Spleen (tissue), 13 donors: ENCODE measurements at places on chromosomes 13 and 19. TPM values are rescaled to one million over a fixed set of nuclear protein-coding genes. Genes with fewer than 3 reads are reported as not detected.

DNA sequence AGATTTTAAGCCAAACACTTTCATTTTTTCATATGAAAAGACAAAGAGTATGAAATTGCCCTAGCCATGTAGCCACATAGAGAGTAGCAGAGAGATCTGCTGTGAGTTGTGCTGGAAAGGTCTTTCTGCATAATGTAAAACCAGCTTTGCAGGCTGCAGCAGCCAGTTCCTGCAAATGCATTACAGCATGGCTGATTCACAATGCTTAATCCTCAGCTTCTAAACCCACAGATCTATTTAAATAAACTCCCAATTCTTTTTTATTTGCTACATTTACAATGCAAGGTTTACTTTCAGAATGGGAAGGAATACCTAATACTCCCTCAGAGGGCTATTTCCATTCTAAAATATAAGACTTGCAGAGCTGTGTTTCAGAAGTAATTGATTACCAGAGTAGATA lies 185.6 kb upstream of the STARD13 start:
- DNase-seq = no peak
- H3K4me1 ChIP-seq = no peaks in the 10 kb centered on the region
- H3K27ac ChIP-seq = no peak overlapping the region
- H3K36me3 ChIP-seq = no peaks in the 10 kb centered on the region
- no peaks in the 10 kb centered on the region for H3K27me3 ChIP-seq

DNA sequence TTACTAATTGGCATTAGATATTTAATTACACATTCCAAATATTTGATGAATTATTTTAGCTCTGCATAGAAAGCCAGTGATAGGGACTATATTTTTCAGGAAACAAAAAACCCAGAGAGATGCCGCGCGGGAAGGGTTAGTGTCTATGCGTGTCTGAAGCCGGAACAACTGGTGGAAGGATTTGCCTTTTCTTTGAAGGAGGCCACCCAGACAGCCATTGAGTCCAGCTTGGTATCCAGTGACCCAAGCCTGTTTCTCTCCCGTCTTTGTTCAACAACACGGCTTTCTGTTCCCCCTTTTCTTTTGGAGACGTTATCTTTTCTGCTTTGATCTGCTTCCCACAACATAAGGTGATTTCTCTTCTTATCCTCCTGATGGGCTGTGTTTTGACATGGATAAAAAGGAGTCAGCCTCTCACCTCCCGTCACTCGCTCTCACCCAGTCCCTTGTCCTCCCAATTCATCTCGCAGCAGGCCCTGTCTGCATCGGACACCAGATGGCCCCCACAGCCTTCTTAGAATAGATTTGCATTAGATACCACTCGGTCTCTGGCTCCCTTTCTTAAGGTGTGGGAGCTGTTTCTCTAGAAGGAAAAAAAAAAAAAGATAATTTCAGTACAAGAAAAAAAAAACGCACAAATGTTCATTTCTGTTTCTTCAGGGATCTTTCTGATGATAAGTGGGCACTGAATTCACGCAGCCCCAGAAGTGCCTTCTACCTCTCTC lies 361.8 kb downstream of the ZNF536 start:
- H3K36me3 ChIP-seq = no peaks in the 10 kb centered on the region
- no peaks in the 10 kb centered on the region for H3K4me1 ChIP-seq
- no peak overlapping the region for H3K4me3 ChIP-seq
- no peaks in the 10 kb centered on the region for H3K27me3 ChIP-seq
- H3K27ac ChIP-seq = no peak overlapping the region

DACH1 gene
- 3.3 TPM for polyA plus RNA-seq

ACP5 gene
- 91.6 TPM for polyA plus RNA-seq

HIPK4 gene
- polyA plus RNA-seq = not detected
